ENCODE measurements at places on chromosomes 6 and 20. TPM values are rescaled to one million over a fixed set of nuclear protein-coding genes. Genes with fewer than 3 reads are reported as not detected.

Gene PRICKLE4
- total RNA-seq = 0.70 TPM

Gene PRSS35
- 1.4 TPM for total RNA-seq

Gene SLC16A10
- 9.3 TPM for total RNA-seq

Gene SCRT2
- total RNA-seq = not detected

Gene MUC21
- not detected for total RNA-seq

Gene LY6G5B
- total RNA-seq = 21.3 TPM

Gene F13A1
- total RNA-seq = 0.18 TPM

Gene MUC22
- total RNA-seq = not detected

DNA sequence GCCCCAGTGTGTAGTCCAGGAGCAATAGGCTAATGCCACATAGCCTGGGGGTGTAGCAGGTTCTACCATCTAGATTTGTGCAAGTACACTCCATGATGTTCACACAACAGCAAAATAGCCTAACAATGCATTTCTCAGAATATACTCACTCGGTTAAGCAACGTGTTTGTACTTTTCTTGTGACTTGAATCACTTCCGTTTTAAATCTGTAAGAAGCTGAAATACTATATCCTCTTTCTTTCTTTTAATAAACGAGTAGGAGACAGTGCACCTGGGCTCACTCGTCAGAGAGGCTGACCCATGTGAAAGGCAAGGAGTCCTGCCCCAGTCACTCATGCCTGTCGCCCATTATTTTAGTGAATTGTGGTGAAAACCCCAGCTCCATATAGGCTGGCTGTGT is 201.6 kb downstream of the FOXA2 start:
- DNase-seq = no peak

GRCh38 chr6:33785778-33786177 is 3.2 kb downstream of the LEMD2 start:
- no peak for DNase-seq

- no peak for DNase-seq
Measured at GRCh38 chr6:152508477-152508876, 128.7 kb downstream of the SYNE1 start.

DNA sequence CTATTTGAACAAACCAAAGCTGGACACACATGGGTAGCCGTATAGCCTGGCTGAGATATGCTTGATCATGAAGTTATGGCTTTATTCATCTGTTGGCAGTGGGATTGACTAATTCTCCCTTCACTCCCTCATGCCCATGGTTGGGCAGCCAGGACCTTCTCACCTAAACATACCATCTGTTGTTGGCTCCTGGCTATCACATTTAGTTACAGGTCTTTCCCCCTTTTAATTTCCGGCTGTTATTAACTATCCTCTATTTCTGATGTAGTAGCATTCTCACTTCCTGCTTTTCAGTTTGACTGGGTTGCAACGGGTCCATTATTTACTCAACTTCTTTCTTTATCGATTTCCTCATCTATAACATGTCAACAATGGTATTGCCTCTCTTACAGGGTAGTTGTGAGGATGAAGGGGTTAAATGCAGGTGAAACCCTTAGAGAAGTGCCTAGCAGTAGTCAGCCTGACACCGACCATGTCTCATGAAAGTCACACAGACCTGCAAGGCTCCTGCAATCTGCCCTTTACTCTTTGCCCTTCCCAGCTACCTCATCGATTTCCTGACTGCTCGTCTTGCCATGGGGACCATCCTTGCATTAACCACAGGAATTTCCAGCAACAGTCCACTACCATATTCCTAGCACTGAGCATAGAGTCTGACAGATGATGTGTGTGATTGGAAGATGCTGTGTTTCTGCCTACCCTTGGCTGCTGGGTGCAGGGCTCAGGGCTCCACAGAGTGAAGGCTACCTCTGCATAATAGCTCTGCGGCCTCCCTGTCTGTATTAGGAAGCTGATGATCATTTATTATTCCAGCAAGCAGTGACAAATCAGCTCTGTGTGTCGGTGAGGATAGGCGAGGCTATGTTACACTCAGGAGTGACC is 42.2 kb downstream of the PPP1R14C start:
- no peak for DNase-seq

DNA sequence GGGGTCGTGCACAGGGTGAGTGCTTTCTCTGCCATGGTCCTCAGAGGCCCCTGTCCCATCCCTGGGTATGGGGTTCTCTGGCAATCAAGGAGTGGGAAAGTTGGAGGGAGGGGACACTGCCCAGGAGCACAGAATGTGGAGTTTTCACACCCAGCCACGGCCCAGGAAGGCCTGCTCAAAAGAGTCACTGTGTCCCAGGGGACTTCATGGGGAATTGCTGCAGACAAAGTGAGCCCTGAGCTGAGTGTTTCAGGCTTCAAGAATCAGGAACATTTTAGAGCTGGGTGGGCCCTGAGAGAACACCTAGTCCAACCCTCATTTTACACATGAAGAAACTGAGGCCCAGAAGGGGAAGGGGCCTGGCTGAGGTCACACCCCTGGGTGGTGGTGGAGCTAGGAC is 5.7 kb downstream of the MAPK13 start:
- no peak for DNase-seq

- DNase-seq = no peak
Measured at GRCh38 chr6:168880271-168880670, 373.4 kb downstream of the THBS2 start.

DNA sequence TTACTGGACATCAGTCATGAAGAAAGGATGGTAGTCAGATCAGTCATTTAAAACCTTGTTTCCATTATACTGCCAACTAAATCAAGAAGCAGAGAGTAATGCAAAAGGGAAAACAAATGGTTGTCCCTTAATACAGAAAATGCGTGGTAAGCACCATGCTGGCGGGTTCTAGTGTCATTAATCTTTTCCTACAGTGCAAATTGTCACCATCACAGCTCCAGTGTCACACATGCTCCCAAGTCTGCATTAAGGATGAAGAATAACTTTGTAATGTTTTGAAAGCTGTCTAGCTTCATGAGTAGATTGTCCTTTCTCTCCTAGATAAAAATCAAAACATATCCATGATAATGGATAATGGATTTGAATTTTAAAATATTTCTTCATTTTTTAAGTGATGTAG is 735.6 kb downstream of the EPHA7 start:
- DNase-seq = no peak

DNA sequence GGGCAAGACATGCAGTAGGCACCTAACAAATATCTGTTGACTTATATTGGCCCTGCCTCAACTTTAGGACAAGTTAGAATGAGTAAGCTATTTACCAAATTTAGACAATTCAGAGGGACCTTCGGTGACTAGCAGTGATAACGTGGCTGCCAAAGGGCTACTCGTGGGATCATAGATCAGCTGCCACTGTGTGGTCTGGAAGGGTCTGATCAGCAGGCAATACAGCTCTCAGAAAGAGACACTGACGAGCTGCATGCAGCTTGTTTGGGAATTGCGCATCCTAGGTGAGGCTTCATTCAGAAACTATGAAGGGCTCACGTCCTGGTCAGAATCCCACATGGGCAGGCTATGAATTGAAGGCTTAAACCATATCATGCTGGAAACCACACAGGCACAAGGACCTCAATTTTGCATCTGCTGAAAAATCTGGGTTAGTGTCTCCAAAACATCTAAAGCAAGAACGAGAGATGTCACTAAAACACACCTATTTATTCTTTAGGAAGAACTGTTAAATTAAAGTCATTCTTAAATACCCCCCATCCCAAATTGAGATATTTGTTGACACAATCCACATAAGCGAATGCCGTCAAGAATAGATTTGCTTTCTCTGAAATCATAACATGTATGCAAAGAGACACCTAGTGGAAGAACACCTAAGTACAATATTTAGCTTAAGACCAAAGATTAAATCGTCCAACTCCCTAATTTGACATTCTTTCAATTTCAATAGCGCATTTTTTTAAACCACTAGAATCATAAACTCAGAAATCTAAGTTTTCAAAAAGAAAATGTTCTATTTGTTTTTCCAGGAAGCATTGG is 79.6 kb downstream of the IPCEF1 start:
- no peak for DNase-seq
